ENCODE measurements at places on chromosomes 11 and 22. TPM values are rescaled to one million over a fixed set of nuclear protein-coding genes. Genes with fewer than 3 reads are reported as not detected.

The SSTR3 gene
- polyA plus RNA-seq = not detected

The SLC25A45 gene
- polyA plus RNA-seq = 5.6 TPM

The TRIM49C gene
- not detected for polyA plus RNA-seq

The CCDC188 gene
- polyA plus RNA-seq = not detected

The GALNT18 gene
- 5.5 TPM for polyA plus RNA-seq

The FOLR2 gene
- 8.8 TPM for polyA plus RNA-seq

The RASSF10 gene
- not detected for polyA plus RNA-seq

The ADORA2A gene
- polyA plus RNA-seq = 4.8 TPM

The OR56A5 gene
- polyA plus RNA-seq = not detected

The PIWIL4 gene
- 2.8 TPM for polyA plus RNA-seq

The ZP1 gene
- not detected for polyA plus RNA-seq

The TMEM191C gene
- 2.9 TPM for polyA plus RNA-seq

The VPS37C gene
- polyA plus RNA-seq = 14.0 TPM

The KLHDC7B gene
- not detected for polyA plus RNA-seq

All from aorta (tissue), 5 donors.